ENCODE measurements at places on chromosomes 1 and 21.

- peak; percentile 39 for DNase-seq
These were observed 80.7 kb upstream of the TNR start for GRCh38 chr1:175824079-175824478.

DNA sequence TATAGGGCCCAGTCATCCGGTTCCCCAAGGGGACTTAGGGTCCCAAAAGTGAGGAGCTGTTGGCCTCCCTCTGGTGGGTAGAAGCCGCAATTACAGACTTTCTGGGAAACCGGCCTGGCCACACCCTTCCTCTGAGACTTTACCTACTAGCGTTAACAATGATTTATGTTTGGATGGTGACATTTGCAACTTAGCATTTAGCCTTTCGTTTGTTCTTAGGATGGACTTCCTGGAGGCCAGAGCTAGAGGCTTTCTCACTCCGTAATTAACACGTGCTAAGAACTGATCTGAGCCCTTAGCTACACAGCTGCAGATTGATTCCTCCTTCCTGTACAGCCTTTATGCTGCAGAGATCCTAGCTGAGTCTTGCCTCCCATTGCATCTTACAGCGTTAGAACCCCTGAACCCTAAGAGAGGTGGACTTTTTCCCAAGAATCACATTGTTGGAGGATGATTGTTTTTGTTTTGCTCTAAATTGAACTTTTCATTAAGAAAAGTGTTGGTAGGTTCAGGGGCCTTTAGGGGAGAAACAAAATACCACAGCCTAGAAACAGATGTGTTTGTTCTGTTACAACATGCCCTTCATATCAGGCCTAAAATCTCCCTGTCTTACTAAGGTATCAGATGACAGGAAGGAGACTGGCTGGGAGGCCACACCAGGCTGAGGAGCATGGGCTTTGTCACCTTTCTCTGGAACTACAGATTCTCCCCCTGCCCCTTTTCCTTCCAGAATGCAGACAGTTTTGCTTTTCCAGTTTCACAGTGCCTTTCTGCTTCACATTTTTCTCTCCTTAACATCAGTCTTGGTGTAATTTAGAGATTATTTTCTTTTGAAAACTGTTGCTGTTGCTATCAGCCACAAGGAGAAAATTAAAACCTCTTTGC lies 1.9 kb downstream of the S100A11 start:
- DNase-seq, result peak; percentile 71

- peak; percentile 65 for DNase-seq
These were observed 21.1 kb upstream of the CDC42 start for GRCh38 chr1:22031214-22031962.

GRCh38 chr1:243250102-243250501 lies 5.0 kb downstream of the CEP170 start:
- no peak for DNase-seq

- no peak for DNase-seq
These were observed 365.9 kb downstream of the TGFB2 start for GRCh38 chr1:218711001-218711400.

DNA sequence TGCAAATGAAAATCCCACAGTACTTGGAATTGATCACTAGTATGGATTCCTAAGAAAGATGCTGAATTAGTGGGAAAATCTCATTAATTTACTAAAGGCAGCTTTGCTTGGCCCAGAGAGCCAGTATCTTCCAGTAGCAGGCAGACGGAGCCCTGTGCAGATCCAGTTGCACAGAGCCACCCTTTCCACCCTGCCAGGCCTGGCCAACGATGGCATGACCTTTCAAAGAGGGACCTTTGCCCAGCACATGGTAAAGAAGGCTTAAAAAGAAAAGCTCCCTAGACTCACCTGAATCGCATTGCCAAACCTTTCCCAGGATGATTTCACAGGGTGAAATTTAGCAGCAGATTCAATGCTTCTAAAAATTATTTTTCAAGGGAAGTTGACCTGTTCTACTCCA lies 170.5 kb upstream of the CAMK1G start:
- DNase-seq, result no peak

DNA sequence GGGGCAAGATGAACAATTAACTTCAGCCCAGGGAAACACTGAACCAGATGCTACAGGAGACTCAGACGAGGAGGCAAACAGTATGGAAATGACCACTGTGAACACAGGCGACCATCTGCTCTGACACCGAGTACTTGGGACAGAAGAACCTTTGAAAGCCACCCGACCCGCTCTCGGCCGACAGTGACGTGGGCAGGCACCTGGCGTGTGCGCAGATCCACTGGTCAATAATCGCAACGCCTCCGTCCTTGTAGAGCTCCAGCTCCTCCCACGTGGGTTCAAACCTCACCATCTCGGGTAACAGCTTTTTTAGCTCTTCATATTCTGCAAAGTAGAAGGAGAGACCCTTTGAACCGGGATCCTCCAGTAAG lies 20.3 kb downstream of the POFUT2 start:
- no peak for DNase-seq

GRCh38 chr1:193070386-193070753 lies 11.0 kb downstream of the RO60 start:
- no peak for DNase-seq

GRCh38 chr1:14706631-14707030 lies 108.1 kb downstream of the KAZN start:
- DNase-seq, result no peak

GRCh38 chr1:18891426-18891780 lies 11.0 kb downstream of the ALDH4A1 start:
- no peak for DNase-seq

DNA sequence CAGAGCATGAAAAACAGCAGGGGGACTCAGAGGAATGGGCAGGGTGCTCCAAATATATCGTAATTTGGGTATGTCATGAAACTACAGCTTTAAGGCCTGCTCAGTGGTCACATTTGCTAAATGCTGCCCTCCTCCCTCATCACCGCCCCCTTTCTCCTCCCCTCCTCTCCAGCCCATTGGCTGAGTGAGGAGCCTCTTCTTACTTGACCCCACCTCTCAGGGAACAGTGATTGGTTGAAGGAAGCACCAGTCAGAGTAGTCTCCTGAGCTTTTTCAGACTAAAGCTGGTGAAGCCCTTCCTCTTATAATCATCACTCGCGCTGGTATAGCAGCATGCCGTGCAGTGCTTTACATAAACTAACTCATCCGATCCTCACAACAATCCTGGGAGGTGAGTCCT lies 10.0 kb upstream of the TTC39A start:
- DNase-seq, result no peak

DNA sequence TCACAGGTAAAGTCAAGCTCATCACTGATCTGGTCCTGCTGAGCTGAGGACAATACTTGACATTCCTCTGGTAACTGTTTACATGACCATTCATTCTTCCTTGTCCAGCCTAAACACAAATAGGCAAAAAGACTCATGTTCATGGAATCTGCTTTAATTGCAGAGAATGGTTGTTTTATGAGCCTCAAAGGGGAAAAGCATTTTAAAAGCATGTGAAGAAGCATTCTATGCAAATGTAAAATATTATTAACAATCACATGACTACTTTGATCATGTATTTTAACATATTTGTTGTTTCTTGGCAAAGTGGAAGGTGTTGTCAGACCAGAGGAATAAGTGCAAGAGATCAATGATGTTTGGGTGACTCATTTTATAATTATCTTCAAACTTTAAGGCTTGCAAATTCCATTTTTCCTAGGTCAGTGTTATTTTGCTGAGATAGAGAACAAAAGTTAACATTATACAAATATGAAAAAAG lies 133.7 kb downstream of the RUNX1 start:
- DNase-seq, result no peak

GRCh38 chr1:245969283-245969682 lies 537.8 kb downstream of the SMYD3 start:
- no peak for DNase-seq

- no peak for DNase-seq
These were observed 40.0 kb downstream of the ROR1 start for GRCh38 chr1:63813829-63814277.

DNA sequence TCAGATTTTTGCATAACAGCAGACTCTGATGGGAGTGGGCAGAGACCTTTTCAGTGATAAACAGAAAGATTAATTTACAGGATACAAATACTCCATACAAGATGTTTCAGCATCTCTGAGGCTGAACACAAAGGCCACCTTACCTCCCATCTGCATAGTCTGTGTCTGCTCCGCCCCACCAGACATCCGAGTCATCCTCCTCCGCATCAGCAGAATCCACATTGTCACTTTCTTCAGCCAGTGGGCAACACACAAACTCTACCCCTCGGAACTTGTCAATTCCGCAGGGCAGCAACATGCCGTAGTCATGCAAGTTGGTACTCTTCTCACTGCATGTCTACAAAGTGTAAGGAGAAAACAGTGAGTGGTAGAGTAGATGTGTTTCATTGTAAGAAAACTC lies 119.7 kb downstream of the APP start:
- DNase-seq, result no peak

DNA sequence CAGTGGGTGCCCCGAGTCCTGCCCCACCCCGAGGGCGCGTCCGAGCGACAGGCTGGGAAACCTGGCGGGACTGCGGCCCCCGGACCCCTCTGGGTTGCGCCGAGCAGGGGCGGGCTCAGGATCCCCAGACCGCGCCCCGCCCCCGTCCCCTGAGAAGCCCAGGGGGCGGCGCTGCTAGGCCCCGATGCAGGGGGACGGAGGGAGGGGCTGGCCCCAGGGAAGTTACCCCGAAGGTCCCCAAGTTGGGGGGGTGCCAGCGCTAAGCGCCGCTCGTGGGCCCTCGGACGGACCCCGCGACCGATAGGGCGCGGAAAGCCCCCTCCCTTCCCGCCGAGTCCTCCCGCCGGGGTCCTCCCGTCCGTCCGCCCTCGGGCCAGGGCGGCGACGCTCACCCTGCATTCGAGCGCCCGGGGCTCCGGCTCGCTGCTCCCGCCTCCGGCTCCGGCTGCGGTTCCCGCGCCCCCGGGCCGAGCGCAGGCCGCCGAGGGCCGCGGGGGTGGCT lies 414 bp downstream of the GPR153 start:
- no peak for DNase-seq

GRCh38 chr1:173409613-173410012 lies 67.5 kb upstream of the PRDX6 start:
- no peak for DNase-seq

GRCh38 chr1:109926662-109927300 lies 16.1 kb downstream of the CSF1 start:
- no peak for DNase-seq

- no peak for DNase-seq
These were observed 139.1 kb upstream of the COA6 start for GRCh38 chr1:234234199-234234598.

DNA sequence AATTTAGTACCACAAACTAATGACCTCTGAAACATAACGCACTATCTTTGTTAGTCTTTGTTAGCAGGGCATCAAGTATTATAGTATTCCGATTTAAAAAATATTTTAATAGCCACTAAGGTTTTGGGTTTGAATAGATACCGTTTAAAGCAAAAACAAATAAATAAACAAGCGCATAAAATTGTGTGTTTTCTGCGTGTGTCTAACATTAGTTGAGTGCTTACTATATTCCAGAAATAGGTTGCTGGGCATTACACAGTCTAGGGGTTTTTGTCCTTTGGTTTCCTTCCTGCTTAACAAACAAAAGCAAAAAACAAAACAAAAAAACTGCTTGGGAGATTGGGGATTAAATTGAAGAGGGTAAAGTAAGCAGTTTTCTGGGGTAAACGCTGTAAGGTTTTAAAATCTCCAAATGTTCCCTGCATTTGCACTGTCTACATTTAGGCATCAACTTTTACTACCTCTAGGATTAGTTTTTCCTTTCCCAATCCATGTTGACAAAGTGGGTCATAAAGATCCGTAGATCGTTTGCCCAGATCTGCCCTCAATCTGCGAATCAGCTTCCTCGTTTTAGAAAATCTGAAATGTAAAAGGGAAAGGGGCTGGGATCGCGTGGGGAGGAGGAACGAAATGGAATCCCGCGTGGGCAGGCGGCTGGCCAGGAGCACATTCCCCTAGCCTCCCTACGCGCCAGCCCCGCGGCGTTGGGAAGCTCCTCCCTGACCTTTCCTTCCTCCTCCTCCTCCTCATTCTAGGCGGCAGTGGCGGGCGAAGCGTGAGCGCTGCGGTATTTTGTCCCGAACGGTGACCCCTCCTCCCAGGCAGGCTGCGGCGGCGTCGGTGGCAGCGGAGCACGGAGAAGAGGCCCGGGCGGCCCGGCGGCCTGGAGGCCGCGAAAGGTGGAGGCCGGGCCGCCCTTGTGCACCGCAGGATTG lies at the start of gene KCTD3:
Gene KCTD3 (plus strand): TSS at position 749 of the 935 bp plus-strand sequence. CDS start 382 bp downstream, outside the sequence.
- peak; percentile 47 for DNase-seq

GRCh38 chr1:59436637-59437036 lies 139.7 kb downstream of the FGGY start:
- no peak for DNase-seq

- no peak for DNase-seq
These were observed 216.7 kb upstream of the HOOK1 start for GRCh38 chr1:59598120-59598440.

GRCh38 chr1:224458996-224459395 lies 24.4 kb upstream of the WDR26 start:
- DNase-seq, result no peak

- DNase-seq, result no peak
These were observed 65.5 kb upstream of the SLC45A1 start for GRCh38 chr1:8252266-8252951.

GRCh38 chr1:63326473-63327380 lies 4.4 kb downstream of the FOXD3 start:
- no peak for DNase-seq

GRCh38 chr1:151832318-151832980 lies 847 bp upstream of the RORC start:
- no peak for DNase-seq

- DNase-seq, result no peak
These were observed 71.3 kb upstream of the CNTN2 start for GRCh38 chr1:204971517-204972336.

DNA sequence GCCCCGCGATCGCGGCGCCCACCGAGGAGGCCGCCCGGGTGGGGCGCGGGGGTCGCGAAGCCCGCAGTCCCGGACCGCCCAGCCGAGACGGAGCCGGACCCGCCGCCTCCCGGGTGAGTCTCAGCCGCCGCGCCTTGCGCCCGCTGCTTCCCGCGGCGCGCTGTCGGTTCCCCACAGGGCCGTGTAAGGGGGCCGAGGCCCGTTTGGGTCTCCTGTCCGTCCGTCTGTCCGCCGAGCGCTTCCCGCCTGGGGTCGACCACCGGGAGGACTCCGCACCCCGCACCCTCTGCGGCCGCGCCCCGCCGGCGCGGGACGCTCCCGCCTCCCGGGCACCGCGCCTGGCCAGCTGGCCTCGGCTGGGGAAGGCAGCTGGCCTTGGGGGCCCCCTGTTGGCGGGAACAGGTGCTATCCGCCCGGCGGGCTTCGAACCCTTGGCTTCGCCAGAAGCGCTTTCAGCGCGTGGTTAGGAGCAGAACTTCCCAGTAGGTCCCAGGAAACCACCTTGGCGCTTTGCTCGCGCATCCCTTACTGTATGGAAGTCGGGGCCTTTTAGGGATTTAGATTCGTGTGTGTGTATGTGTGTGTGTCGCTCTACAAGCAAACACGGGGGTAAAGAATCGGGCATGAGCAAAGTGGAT lies 414 bp downstream of the TMEM51 start:
- DNase-seq, result peak; percentile 38

GRCh38 chr1:243756529-243756928 lies 93.5 kb downstream of the AKT3 start:
- DNase-seq, result no peak
